Activated naive CD8-positive, alpha-beta T cell treated with anti-CD3 and anti-CD28 coated beads for 36 hours (primary cell): ENCODE measurements at places on chromosomes 1 and 21.

DNA sequence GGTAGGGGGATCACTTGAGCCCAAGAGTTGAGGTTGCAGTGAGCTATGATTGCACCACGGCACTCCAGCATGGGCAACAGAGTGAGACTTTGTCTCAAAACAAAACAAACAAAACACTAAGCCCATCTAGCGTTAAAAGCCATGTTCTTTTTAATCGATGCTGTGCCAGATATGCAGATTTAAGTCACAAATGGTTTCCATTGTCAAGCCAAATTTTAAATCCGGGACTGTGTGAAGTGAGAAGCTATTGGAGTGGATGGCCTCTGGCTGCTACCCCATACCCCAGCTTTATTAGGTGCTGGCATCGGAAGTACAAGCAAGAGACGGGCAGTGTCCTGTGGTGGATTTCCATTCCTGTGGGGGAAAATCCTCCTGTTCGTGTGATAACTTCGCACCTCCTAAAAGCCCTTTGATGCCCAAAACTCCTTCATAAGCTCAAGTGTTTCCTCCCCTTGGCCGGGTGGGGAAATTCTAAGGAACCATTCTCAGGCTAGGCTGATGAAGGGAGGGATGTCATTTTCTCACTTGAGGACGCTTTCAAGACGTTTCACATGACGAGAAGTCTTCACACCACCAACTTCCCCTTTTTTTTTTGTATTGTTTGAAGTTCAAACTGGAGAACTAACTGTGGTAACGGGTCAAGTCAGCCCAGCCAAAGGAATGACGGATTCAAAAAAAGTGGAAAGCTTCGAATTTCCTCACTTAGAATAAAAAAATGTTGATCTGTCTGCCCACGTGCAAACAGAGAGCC, 140.8 kb downstream of the KAZN start:
- DNase-seq = no peak

DNA sequence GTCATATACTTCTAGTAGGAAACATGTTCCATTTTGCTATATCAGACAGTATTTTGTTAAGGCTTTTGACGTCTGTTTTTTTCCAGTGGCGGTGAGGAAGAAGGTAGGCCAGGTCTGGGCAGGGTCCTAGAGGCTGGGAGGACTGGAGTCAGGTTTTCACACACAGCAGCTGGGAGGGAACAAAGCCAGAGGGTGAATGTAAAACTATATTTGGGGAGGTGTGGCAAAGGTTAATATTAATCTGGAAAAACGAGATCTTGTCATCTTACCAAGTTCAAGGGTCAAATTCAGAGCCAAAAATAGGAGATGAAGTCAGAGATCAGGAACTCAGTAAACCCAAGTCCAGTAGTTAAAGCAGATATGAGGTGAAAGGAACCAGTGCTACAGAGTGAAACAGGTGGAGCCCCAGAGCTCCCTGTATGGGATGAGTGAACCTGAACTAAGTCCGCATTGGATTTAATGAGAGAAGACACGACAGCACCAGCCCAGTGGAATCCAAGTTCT, 10.7 kb upstream of the OTUD7B start:
- DNase-seq = no peak

DNA sequence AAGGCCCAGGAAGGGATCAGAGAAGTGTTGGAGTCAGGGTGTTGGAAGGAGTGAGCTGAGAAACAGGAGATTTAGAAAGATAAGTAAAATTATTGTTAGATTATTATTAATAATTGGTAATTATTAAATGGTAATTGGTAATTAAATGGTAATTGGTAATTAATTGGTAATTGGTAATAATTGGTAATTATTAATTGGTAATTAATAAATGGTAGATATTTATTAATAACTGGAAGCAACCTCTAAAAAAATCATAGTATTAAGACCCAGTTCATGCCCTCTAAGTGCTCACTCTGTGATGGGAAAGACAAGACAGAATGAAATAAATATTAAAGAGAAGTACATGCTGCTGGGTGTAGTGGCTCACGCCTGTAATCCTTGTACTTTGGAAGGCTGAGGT, 13.8 kb upstream of the EPS15 start:
- no peak for DNase-seq

DNA sequence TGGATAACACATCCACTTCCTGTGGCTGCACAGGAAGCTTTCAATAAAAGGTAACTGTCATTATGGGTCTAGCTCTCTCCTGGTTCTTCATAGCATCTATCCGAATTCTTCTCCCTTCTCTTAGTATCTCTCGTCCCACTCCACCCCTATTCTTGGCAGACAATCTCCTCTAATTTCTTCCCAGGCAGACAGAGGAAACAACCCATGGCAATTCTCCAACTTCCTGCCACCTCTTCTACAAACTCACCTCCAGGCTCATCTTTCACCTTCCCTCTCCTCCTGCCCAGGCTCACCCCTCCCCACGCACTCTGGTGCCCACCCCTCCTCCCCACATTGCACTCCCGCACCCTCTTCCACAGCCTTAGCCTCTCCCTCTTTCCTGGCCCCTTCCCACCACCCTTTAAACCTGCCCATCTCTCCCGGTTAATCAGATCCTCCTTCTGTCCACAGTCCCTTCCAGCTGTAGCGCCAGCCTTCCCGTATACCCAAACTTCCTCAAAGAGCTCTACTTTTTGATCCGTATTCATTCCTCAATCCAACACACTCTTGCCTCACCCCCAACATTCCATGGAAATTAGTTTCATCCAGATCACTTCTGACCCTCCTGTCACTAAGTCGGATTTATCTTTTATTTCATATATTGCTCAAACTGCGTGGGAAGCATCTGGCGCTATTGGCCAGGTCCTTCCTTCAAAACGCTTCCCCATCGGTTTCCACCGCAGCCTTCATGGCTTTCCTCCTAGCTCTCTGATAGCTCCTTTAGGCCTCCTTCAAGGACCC, 25.9 kb downstream of the SHISA4 start:
- DNase-seq = no peak
